Testis (tissue), 5 donors: ENCODE measurements at places on chromosomes 12 and 14. TPM values are rescaled to one million over a fixed set of nuclear protein-coding genes. Genes with fewer than 3 reads are reported as not detected.

RNASE7 gene
- 0.24 TPM for polyA plus RNA-seq

CDCA3 gene
- polyA plus RNA-seq, result 81.7 TPM

AKAP5 gene
- polyA plus RNA-seq, result 0.29 TPM

SRRM4 gene
- 1.4 TPM for polyA plus RNA-seq

ARHGEF25 gene
- polyA plus RNA-seq, result 18.7 TPM

PSMB11 gene
- 0.20 TPM for polyA plus RNA-seq

E2F7 gene
- polyA plus RNA-seq, result 3.5 TPM

RPL10L gene
- 182 TPM for polyA plus RNA-seq

CLEC9A gene
- polyA plus RNA-seq, result 6.3 TPM

AQP2 gene
- polyA plus RNA-seq, result 1.1 TPM

KRT80 gene
- 1.0 TPM for polyA plus RNA-seq

KRT78 gene
- polyA plus RNA-seq, result 0.99 TPM

RNF212B gene
- 18.3 TPM for polyA plus RNA-seq

CLMN gene
- 134 TPM for polyA plus RNA-seq

MED13L gene
- 56.4 TPM for polyA plus RNA-seq

GUCY2C gene
- 0.15 TPM for polyA plus RNA-seq

ZFHX2 gene
- 34.3 TPM for polyA plus RNA-seq

ZNF385A gene
- 10.9 TPM for polyA plus RNA-seq

KRT74 gene
- polyA plus RNA-seq, result 2.2 TPM

CLEC4C gene
- 1.9 TPM for polyA plus RNA-seq

GPRC5A gene
- 2.8 TPM for polyA plus RNA-seq

METTL3 gene
- 81.1 TPM for polyA plus RNA-seq

OR6C2 gene
- not detected for polyA plus RNA-seq

CBLN3 gene
- polyA plus RNA-seq, result 9.0 TPM

LRRC10 gene
- not detected for polyA plus RNA-seq

IAPP gene
- polyA plus RNA-seq, result 5.7 TPM
